WERI-Rb-1 (cell line): ENCODE measurements at places on chromosomes 2 and 18.

DNA sequence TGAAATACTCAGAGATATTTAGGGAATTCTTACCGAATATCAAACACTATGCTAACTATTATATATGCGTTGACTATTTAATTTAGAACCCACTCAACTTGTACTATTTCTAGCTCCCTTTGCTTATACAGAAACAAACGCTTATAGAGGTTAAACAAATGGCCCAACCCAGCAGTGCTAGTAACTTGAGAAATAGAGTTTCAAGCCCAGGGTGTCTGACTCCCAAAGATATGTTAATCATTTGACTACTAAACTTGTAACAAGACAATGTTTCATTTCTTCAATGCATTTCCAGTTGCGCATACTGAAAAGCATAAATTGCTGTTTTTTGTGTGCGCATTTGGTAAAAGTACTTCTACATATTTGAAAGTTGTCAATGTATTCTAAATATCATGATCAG, 310.3 kb downstream of the GALNT13 start:
- DNase-seq, result no peak

GRCh38 chr2:121910139-121910538, 154.7 kb downstream of the TSN start:
- DNase-seq, result no peak

DNA sequence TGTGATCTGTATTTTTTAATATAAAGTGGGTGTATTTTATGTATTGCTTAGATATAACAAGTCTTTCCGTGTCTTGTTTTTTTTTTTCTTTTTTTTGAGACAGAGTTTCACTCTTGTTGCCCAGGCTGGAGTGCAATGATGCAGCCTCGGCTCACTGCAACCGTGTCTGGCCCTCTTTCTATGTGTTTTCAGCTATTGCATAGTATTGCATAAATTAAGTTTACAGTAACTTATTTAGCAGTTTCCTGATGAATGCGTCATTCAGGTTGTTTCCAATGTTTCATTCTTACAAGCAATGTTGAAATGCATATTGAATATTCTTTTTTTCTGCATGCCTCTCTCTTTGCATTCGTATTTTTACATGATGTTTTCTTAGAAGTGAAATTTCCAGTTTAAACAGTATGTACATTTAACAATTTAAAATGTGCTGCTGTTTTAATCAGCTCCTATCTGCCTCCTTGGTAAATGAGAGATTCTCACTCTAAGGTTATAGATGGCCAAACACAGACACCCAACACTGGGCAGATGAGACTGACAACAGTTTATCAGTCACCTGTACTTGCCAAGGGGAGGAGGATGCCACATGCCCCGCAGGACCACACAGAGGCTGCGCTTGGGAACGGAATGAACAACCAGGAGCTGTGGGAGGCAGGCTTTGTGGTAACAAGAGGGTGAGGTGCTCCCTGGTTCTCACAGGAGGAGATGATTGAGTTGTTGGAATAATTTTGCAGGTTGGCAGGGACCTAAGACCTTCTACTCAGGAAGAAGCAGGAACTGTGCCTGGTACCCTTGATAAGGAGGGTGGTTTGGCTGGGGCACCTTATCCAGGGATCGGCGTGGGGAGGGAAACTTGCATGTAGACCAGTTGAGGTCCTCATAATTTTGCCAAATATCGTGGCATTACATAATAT, 7.5 kb downstream of the SLC9A4 start:
- no peak for DNase-seq

DNA sequence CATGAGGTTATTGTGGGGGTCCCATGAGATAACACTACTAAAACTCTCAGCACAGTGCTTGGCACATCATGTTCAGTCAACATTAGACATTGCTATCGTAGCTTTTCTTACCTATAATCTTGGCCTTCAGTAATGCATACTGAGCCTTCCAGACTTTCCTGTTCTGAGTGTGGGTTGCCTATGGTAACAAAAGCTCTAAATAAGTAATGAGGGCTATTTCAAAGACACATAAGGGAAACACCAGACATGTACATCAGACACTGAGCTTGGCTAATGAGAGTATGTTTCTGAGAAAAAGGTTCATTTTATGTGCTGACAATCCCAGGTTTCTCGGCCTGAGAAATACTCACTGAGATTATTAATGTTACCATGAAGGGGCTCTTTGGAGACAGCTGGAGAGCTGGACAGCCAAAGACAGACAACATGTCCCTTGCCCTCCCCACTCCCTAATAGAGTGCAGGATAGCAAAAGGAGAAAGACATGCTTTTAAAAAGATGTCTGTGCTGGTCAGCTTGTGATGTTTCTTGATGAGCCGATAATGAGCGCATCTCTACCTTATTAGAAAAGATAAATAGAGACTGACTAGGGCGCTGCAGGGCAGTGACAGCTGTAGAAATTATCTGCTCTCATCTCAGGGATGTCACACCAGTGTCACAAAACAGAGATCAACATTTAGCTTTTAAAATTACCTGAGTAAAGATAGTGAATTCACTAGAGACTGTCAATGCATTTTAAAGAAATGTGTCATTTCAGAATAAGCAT, 25.4 kb downstream of the POLE4 start:
- no peak for DNase-seq

- DNase-seq, result no peak
Observed at GRCh38 chr2:68878071-68878711, 7.0 kb upstream of the BMP10 start.

GRCh38 chr2:113700186-113700841, 56.1 kb downstream of the SLC35F5 start:
- peak; percentile 22 for DNase-seq

DNA sequence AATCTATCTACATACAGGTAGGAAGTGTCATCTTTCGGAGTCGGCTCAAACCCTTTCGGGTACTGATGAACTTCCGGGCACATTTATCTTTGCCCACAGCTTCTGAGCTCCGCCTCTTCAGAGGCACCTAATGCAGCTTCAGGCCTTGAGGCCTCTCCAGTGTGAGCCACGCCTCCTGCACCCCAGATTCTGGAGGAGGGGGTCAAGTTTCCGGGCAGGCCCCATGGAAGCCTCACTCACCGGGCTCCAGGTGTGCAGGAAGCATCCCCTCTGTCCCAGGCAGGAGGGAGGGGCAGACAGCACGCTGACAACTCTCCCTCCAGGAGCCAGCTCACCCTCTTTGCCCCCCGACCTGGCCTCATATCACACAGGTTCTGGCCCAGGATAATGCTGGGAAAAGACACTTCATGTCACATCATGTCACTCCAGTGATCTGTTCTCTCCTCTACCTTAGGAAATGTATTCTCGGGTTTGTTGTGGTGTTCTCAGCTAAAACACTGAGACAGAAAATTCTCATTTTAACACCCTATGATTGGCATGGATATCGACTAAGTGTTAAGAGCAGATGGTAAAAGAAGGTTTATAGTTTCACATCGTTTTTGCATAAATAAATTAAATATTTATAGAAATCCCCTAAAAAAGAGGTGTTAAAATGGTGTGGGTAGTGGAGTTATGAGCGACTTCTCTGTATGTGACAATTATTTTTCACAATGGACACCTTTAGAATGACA, 46.2 kb upstream of the COPS8 start:
- DNase-seq, result no peak

DNA sequence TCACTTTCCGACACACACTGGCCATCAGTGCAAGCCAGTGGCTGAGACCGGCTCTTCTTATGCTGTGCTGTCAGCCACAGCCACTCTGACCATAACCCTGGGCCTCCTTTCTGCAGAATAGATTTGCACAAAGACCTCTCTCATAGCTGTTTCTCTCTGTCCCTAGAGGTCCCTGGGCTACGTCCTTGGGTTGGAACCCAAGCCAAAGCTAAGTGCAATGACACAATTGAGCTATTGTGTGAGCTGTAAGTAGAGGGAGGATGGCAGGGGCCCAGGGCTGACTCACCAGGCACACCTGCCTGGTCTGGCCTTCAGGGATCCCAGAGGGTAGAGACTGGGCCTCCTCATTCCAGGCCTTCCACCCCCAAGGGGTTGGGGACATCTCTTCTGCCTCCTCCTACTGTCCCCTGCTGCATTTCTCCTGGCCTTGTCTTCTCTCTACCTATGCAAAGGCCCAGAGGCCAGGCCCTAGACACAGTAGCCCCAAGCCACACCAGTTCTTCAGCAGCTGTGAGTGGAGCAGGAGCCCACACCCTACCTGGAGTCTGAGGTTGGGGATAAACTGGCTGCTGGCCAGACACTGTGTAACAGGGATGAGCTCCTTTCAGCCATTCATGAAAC, 174.6 kb downstream of the NCK2 start:
- DNase-seq, result no peak

- no peak for DNase-seq
Observed at GRCh38 chr2:193461431-193461934, 1266.8 kb upstream of the TMEFF2 start.

- DNase-seq, result no peak
Observed at GRCh38 chr2:187438455-187438854, 9.6 kb downstream of the CALCRL start.

- peak; percentile 33 for DNase-seq
Observed at GRCh38 chr2:111122631-111123421, 2.1 kb downstream of the BCL2L11 start.

DNA sequence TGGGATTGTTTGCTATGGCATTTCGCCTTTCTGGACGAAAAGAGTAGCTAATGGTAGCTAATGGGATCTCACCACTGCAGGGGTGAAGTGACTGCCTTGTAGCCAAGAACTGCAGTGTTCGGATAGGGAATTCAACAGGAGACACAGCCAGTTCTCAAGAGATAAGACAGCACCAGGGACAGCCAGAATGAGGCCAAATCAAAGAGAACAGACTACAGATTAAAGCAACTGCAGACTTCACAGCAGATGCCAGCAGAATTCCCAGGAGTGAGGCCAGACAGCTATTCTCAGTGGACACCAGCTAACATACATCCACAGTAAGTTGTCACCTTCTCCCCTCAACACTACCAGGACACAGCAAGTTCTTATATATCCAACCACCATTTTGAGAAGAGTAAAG, 124.0 kb downstream of the PLA2R1 start:
- no peak for DNase-seq

GRCh38 chr2:237072067-237072931, 13.4 kb upstream of the COPS8 start:
- DNase-seq, result peak; percentile 69

- DNase-seq, result no peak
Observed at GRCh38 chr2:169963786-169964185, 136.5 kb downstream of the UBR3 start.

- peak; percentile 33 for DNase-seq
Observed at GRCh38 chr2:12555012-12555645, 161.6 kb upstream of the TRIB2 start.

DNA sequence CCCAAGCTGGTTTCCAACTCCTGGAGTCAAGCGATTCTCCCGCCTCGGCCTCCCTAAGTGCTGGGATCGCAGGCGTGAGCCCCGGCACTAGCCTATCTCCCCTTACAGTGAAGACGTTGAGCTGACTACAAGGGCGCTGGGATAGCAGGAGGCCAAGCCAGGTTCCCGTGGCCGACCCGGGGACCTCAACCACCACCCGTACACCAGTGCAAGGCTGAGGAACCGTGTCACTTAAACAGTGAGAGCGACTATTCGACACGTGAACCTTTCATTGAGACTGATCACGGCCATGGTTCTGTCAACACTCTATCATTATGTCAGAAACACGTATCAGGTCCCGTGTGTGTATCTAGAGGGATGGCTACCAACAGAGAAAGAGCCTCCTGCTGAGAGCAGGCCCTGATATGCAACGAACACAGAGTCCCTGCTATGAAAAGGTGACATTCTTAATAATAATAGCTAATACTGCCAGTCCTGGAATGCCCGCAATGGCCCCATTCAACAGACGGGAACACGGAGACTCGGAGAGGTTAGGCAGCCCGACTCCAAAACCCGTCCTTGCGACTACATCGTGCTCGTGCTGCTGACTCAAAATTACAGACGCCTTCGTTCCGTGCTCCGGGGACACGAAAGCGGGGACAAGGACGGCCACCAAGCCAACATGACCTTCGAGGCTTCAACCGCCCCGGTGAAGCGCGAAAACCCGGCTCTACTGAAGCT, 833 bp downstream of the AFG3L2 start:
- no peak for DNase-seq
